ENCODE measurements at places on chromosomes 7 and 10.

GRCh38 chr7:135189961-135190360, 19.5 kb upstream of the CYREN start:
- no peak for DNase-seq

DNA sequence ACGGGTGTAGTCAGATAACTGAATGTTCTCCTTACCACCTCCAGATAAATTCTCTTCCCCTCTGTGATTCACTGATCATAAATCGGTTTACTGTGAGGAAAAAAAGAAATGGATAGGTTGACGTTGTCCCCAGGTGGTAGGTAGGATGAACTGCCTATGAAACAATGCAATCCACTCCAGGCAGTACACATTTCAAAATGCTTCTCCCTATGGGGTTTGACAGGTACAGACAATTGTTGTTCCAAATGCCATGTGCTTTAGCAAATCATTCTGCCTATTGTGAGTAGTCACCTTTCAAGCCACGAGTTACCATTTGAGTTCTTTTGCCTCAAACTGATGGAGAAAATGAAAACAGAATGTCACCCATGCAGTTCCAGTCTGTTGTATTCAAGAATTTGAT, 21.8 kb downstream of the VIM start:
- no peak for DNase-seq

DNA sequence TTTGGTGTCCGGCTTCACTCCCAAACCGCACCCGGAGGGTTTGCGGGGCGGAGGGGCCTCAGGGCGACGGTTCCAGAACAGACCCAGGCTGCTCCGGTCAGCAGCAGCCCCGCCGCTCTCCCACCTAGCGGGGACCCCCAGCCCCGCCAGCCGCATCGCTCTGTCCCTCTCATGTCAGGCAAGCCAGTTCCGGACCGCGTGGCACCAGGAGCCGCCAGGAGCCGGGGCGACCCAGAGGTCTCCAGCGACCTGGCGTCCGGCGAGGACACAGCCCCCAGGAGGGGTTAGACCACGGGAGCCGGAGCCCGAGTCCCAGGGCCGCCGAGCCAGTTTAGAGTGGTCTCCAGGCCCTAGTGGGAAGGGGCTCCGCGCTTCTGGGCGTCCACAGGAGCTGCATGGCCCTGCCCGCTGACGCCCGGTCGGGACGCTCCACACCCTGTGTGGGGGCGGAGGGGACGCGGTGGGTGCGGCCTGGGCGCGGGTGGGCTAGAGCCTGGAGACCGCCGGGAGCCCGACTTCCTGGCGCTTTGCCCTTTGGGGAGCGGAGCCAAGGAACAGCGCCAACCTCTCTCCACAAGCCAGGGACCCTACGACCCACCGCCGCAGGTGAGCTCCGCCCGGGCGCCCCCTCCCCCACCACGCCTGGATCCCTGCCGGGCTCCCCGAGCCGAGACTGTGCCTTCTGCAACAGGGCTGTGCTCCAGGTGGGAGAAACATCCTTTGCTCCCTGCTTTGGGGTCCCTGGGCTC, 43.4 kb downstream of the ZNF117 start:
- DNase-seq, result no peak

- DNase-seq, result no peak
Measured at GRCh38 chr10:11469575-11470391, 141.7 kb downstream of the USP6NL start.

GRCh38 chr10:114525368-114525949, 121.2 kb upstream of the AFAP1L2 start:
- DNase-seq, result no peak

DNA sequence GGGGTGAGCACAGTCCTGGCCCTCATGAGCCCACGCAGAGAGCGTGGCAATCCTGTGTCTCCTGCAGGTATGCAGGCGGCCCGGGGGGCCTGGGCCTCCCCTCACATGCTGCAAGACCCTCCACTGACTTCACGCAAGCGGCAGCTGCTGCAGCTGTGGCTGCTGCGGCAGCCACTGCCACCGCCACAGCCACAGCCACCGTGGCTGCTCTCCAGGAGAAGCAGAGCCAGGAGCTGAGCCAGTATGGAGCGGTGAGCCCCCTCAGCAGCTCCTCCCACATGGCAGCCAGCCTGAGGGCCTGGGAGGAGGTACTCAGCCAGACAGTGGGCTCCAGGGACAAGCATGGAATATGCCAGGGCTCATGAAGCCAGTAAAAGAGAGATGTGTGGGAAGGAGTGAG, 8.7 kb downstream of the ZMIZ2 start:
- DNase-seq, result no peak

- no peak for DNase-seq
Measured at GRCh38 chr7:1446620-1447032, 12.6 kb downstream of the MICALL2 start.

DNA sequence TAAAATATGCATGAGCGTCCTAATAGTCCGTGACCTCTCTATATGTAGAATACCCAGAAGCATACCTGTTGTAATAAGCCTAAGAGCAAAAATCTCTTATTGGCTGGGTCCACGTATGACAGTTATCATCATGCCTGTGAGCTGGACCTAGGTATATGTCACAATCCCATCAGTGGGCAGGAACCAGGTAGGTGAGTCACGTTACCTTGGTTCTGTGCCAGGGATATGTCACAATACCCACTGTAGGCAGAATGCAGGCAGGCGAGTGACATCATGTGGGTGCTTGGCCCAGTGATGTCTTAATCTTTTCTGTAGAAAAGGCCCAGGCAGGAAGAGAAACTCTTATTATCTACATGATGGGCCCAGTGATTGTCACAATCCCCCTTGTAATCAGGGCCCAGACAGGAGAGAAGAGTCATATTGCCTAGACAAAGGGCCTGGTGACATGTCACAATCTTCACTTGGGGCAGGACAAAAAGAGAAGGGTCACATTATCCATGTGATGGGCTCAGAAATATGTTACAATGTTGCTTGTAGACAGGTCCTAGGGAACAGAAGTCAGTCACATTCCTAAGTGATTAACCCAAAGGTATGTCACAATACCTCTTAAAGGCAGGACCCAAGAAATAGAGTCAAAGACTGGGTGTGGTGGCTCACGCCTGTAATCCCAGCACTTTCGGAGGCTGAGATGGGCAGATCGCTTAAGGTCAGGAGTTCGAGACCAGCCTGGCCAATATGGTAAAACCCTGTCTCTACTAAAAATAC, 12.9 kb upstream of the ZNF736 start:
- no peak for DNase-seq

DNA sequence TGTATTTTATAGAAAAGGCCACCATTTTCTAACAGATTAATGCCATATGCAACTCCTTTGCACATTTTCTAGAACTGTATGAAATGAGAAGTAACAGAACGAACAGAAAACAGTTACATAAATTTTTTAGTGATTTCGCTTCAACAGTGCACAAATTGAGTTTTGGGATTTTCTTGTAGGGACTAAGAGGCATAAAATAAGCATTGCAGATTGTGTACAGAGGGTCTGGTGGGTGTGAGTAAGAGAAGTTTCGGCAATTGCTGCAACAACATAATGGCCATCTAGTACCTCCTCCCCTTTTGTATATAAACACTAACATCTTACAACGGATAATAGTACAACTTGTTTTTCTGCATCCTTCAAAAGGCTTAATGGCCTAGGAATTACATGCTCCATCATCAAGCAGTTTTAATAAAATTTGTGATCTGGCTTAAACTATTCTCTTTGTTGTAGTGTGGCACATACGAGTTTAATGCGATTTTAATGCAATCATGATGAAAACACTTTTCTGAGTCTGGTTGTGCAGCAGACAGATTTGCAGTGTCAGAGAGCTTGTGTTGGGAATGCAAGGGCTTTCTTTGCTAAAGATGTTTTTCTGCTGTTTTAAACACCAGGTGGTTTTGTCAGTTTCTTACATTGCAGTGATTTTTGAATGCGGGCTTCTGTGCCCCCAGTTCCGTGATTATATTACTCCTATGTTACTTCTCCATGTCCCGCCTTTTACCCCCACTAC, 2.9 kb downstream of the GLCCI1 start:
- no peak for DNase-seq

- DNase-seq, result no peak
Measured at GRCh38 chr7:65988084-65988483, 6.1 kb upstream of the GUSB start.

- DNase-seq, result no peak
Measured at GRCh38 chr10:109912335-109913281, 10.7 kb downstream of the XPNPEP1 start.

DNA sequence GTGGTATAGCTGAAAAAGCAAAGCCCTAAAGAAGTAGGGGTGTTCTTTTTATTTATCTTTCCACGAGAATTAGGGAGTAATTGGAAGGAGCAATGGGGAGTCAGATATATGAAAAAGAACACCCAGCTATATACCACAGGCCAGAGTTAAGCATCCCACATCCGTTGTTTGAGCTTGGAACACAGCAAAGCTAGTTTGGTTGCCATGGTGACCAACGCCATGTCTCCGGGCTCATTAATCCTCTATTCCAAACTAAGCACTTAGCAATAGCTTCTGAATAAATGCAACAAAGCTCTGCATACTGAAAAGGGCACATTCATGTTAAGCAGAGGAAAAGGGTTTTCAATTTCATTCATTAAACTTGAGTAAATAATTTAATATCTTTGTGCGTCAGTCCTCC, 23.5 kb downstream of the ASB4 start:
- DNase-seq, result no peak

DNA sequence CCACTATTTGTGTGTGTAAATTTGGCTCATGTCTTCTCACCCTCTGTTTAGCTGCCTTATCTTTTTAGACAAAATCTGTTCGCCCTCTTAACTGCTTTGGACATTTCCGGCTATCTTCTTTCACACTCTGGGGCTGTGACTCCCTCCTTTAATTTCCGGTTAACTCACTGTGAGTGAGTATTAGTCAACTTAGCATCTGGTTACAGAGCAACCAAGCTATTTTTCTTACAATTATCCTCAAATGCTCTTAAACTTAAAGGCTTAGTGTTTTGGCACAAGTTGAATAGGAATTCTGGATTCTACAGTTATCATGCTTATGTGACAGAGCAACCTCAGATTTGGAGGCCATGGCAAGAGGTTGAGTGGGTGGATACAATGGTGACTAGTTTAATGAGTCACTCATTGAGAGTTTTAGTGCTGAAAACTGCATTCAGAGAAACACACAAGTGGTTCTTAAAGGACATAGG, 177.6 kb upstream of the SEMA3A start:
- DNase-seq, result peak; percentile 92

DNA sequence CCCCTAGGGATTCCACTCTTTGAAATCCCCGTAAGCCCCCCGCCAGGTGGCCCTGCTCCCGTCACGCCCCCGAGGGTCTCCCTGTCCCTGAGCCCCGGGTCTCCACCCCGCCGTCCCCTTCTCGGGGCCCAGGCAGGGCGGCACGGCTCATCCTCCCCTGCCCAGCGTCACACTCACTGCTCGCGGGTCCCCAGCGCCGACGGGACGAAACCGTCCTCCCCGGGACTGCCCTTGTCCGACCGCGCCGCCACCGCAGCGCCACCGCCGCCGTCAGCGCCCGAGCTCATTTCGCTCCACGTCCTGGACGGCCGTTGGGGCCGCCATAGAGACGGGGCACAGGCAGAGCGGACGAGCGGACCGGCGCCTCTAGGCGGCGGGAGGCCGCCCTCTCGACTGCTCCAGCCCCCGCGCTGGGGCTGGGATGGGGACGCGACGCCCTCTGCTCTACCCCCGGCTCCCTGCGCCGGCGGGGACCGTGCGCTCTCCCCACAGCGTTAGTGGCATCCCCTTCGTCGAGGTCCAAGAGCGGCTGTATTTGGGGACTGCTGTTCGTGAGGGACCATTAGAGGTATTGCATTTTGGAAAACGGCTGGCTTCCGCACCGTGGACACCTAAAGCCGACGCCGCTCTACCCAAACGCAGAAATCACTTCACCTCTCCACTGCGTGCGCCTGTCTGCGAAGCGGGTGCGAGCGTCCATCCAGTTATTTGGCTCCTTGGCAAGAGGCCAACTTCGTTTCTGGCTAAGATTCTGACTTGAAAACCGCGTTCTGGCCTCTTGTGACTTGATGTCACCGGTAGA, at the start of gene EEF1AKMT2:
Gene EEF1AKMT2 (minus strand): TSS at position 341 of the 802 bp plus-strand sequence. CDS start 54 bp downstream, at position 287.
- no peak for DNase-seq

DNA sequence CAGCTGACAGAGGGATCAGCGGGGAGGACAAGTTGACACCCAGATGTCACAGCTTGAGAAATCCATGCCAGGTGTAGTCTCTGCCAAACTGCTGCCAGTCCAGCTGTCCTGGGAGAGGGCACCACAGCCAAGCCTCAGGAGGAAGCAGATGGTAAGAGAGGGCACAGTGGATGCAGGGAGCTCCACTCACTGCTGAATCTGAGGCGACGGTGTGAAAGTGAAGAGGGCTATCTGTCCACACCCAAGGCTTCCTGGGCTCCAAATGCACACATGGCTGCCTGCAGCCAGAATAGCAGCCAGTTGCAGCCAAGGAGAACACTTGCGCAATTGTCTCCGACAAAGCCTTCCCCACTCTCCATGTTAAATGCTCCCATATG, 502.4 kb downstream of the GRID1 start:
- no peak for DNase-seq

DNA sequence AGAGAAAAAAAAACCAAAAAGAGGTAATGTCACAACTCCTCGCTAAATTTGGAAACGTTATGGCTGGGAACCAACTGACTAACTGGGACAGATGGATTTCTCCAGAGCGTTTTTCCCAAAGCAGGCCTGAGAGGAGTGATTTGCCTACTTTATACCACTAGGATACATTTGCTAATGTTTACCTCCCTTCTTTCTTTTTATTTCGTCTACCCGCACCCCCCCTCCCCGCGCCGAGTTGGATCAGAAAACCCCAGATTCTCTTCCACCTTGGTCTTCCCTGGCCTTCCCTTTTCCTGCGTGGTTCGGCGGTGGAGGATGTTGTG, 7.2 kb downstream of the CPA2 start:
- DNase-seq, result no peak

DNA sequence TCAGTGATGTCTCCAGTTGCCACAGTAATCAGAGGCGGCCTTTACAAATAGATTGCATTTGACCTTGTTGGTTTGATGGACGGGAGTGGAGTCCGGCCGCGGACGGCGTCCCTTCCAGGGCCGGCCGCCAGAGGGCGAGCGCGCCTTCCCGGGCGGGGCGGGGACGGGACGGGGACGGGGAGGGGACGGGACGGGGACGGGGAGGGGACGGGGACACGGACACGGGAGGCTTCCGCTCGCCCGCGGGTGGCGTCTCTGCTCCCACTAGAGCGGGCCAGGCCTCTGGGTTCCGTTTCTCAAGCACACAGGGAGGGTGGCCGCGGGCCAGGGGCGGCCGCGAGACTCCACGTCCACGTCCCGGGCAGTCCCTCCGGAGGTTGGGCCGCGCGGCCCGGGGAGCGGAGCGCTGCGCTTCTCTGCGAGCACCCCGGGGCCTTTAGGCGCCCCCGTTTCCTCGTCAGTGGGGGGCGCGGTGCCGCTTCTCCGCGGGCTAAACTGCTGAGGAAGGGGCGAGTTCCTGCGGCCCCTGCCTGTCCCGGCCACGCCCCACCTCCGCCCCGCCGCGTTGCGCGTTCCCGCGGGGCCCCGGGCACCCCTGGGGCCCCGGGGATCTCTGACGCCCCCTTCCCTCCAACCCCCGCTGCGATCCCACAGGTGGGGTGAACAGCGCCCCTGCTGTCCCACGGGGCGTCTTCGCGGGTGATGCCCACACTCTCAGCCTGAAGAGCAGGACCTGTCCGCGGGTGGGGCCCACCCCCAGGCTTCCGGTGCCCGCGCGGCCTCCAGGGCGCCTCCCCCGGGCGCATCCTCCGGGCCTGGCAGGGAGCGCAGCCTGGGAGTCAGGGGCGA, 84.2 kb upstream of the MKI67 start:
- DNase-seq, result no peak

Data from AG04449 (cell line).